ENCODE measurements at places on chromosomes 4 and X. TPM values are rescaled to one million over a fixed set of nuclear protein-coding genes. Genes with fewer than 3 reads are reported as not detected.
A peak's percentile ranks its signal among the peaks of the same experiment; 100 is the strongest.

DNA sequence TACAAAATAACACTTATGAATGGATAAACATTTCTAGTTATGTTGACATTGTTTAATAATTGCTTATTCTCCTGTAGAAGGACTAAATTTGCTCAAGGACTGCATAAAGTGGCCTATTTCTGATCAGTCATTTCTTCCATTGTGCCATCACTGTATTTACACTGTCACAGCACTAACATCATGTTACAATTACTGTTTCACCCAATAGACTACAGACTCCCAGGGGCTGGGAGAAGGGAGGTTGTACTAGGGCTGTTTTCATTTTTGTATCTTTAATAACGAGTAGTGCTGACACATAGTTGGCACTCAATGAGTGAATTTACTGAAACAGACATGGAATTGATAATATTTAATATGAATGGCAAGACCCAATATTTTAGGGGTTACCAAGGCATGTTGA is 139.5 kb downstream of the SLC10A7 start:
- no peak for DNase-seq

Gene ZNF732
- total RNA-seq = 0.82 TPM

DNA sequence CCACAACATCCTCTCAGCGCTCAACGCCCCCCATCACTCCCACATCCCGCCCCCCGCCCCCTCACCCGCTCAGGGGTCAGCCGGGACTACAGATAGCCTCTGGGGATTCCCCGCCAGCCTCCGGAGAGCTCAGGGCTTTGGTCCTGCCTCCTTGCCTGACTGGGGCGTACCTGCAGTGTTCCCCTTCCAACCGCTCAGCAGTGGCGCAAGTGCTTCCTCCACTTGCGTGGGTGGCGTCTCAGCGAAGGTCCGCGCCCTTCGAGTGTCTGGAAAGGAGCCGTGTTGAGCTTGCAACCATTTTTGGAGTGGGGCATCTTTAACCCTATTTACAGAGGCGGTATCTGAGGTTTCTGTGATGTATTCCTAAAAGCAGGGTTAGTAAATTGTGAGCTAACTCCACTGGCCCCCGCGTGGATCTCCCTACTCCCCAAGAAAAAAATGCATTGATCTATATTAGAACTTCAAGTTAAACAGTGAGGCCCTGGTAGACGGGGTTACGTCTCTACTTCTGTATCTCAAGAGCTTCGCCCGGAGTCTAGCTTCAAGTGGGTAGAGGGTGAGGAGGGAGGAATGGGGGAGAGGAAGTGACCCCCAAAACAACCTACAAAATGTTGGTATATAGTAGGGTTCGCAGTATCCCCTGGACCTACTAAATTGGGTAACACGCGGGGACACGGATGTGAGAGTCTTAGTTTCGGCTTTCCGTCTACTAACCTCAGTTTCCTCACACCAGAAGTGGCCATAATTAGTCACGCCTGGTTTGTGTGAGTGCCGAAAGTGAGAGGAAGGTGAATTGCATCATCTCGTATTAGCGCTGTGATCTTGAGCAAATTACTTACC is 16.1 kb downstream of the NKX3-2 start:
- DNase-seq = peak; percentile 28

DNA sequence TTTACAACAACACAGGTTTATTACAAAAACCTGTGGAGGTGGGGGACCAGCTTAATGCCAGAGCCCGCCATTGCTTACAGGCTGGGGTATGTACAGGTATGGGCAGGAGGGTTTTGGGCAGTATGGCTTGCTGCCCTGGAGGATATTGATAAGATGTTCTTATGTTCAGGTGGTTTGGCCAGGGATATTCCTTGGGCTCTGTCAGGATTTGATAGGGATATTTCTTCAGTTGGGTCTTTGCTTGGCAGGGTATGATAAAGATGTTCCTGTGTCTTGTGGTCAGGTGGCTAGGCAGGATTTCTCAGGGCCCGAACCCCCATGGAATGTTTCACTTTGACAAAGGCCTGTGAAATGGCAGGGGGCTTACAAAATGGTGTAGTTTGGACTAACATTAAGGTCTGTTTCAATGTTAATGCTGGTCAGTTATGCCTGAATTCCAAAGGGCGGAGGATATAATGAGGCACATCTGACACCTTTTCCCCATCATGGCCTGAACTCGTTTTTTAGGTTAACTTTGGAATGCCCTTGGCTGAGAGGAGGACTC is 3.1 kb downstream of the MGST2 start:
- DNase-seq = no peak

Gene CXCL6
- 0.41 TPM for total RNA-seq

DNA sequence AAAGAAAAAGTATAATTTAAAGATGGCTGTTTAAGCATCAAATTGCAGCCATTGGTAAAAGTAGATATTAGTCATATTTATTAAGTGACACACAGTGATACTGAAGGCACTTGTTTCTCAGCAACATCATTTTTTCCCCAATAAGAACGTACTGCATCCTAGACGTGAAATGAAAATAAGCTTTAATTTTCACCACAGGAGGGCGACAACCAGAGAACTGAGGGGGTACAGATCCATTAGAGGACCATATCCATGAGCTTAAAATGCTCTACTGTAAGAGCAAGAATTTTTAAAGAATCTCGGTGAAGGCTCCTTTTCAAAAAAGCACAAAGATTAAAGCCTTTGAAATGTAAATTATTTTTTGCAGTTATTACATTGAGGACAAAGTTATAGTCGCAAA is 33.4 kb downstream of the FRG1 start:
- no peak for DNase-seq

Gene RPS6KA6
- total RNA-seq = 16.3 TPM

DNA sequence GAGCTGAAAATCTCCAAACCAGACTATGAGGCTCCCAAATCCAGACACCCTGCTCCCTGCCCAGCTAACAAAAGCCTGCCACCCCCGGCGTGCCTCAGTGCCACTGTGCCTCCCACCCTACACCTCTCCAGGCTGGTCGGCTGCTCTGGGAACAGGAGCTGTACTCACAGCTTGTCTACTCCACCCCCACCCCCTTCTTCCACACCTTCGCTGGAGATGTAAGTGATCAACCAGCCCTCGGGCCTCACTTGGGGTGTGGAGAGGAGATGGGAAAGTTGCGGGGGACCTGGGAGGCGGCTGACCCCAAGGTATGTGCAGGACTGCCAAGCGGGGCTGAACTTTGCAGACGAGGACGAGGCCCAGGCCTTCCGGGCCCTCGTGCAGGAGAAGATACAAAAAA is 1.8 kb downstream of the WAS start:
- no peak for DNase-seq

DNA sequence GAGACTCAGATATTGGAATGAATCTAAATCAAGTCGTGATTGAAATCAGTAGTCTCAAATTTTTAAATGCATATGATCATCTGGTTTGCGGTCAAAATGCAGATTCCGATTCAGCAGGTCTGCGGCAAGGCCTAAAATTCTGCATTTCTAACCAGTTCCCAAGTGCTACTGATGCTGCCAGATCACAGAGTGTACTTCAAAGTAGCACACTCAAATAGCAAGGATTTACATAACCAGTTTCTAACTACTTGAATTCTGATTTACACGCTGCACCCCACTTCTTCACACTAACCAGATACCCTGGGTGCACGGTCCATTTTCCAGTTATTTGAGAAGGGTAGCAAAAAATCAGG is 752 bp downstream of the MBTPS2 start:
- DNase-seq = no peak

Gene NLGN3
- 15.1 TPM for total RNA-seq

- no peak for DNase-seq
Measured at GRCh38 chr4:139786494-139787354, 121.1 kb downstream of the MGST2 start.

Gene PABPC5
- 14.3 TPM for total RNA-seq

GRCh38 chrX:108186811-108187210 is 95.2 kb downstream of the ATG4A start:
- DNase-seq = no peak

GRCh38 chr4:110533940-110534339 is 58.0 kb downstream of the ENPEP start:
- DNase-seq = no peak

DNA sequence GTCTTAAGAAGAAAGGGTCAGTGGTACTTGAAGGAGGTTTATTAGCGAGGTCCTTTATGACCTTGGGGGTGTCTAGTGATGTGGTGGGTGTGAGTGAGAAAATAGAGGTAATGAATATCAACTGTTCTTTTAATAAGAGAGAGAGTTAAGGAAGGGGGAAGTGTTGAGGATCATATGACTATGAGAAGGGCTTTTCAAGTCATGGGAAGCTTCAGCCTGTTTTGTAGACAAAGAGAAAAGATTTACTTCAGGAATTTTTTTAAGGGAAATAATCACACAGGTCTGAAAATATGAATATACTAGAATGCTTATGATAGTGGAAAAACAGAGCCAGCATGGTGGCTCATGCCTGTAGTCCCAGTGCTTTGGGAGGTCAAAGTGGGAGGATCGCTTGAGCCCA is 41.3 kb upstream of the MTMR1 start:
- no peak for DNase-seq

- DNase-seq = peak; percentile 67
Measured at GRCh38 chr4:83639849-83640493, 104.1 kb downstream of the GPAT3 start.

- DNase-seq = peak; percentile 21
Measured at GRCh38 chr4:87391576-87392054, 627 bp upstream of the HSD17B11 start.

- no peak for DNase-seq
Measured at GRCh38 chr4:93319041-93319440, 509.5 kb upstream of the ATOH1 start.

Gene SNCA
- total RNA-seq = 98.6 TPM

DNA sequence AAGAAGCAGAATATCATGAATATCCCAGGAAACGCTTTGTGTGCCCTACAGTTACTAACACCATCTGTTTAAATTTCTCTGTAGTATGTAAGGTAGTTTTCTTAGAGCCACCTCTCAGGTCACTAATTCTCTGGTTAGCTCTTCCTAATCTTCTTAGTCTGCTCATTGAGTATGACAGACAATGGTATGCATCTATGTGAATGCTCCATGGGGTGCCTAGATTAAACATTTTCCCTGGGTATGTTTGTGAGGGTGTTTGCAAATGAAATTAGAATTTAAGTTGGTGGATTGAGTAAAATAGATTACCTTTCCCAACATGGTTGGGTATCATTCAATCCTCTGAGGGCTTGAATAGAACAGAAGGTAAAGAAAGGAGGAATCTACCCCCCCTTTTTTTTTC is 233.0 kb downstream of the PCDH18 start:
- no peak for DNase-seq

DNA sequence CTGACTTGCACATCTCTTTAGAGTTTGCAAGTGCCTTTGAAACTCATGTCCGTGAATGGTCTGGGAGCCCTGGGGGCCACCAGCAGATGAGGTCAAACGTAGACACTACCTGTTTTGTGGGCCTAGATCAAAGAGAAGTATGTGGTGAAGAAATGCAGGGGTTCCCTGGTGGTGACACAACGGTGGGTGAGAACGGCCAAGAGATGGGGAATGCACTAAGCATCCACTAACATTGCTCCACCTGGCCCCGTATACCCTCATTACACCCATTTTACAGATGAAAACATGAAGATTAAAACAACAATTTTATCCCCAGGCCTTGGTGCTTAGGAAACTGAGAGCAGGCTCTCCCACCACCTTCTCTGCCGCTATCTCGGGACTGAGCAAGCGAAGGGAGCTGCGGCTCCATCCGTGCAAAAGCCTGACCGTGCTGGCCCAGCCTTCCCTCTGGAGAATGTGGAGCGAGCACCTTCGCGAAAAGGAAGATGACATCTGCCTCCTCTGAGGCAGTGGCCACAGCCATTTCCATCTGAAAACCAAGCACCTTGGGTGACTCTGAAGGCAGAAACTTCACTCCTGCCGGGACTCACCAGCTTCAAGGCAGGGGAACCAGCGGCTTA is 91.9 kb downstream of the EVC2 start:
- DNase-seq = no peak

Gene STS
- total RNA-seq = 2.9 TPM

DNA sequence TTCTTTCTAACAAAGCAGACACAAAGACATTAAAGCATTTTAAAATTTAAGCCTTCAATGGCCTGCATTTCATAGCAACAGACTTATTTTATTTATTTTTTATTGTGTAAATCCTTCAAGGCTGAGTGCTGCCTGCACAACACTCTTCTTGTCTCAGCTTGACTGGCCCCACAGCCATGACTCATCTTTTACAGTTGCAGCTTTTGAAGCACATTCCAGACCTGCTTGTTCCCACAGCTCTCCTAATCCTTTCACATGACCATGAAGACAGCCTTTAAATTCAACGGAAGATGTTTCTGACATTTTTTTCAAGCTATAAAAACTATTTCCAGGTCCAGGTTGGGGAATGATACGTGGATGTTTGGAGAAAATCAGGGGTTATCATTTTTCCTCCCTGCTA is 276.9 kb upstream of the TACR3 start:
- peak; percentile 19 for DNase-seq

GRCh38 chr4:67744561-67745283 is 9.5 kb downstream of the GNRHR start:
- DNase-seq = no peak

GRCh38 chrX:145682518-145683298 is 134.9 kb upstream of the SLITRK2 start:
- DNase-seq = no peak

DNA sequence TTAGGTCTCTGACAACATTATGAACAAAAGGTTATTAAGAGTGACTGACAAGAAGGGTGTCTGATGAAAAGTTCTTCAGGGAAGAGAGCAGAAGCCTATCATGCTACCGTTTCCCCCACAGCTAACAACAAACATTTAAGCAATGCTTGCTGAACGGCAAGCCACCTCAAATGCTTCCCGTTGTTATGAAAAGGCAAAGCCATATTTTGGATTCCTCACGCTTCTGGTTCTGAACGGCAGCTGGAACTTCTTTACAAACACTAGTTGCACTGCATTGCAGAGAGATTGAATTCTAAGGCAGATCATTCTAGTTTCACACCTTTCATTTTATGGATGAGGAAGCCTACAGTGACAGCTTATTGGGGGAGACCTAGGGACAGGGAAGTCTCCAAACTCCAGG is 48.6 kb upstream of the NAP1L5 start:
- DNase-seq = no peak

GRCh38 chrX:125782184-125782583 is 383.9 kb downstream of the DCAF12L2 start:
- DNase-seq = no peak

DNA sequence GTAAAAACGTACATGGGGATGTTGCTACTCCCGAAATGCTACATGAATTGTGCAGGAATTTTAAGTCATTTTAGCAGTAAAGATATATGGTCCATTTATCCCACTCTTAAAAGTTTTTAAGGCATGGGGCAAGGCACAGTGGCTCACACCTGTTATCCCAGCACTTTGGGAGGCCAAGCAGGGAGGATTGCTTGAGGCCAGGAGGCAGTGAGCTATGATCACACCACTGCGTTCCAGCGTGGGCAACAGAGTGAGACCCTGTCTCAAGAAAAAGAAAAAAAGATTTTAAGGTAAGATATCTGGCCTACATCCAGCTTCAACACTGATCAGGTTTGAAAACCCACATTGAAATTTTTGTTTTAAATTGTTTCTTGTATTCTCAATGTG is 1.2 kb upstream of the SEC24D start:
- no peak for DNase-seq

- DNase-seq = no peak
Measured at GRCh38 chr4:146041139-146042004, 102.7 kb upstream of the ZNF827 start.

GRCh38 chrX:73943693-73944562 is 360.1 kb upstream of the ZCCHC13 start:
- DNase-seq = peak; percentile 50

- DNase-seq = no peak
Measured at GRCh38 chr4:70873216-70873615, 29.0 kb upstream of the MOB1B start.

Gene NAA11
- not detected for total RNA-seq

- no peak for DNase-seq
Measured at GRCh38 chr4:152825336-152825735, 45.6 kb downstream of the ARFIP1 start.

Gene SPATA4
- 0.82 TPM for total RNA-seq
